ENCODE measurements at places on chromosomes 1 and 21. TPM values are rescaled to one million over a fixed set of nuclear protein-coding genes. Genes with fewer than 3 reads are reported as not detected.
A peak's percentile ranks its signal among the peaks of the same experiment; 100 is the strongest.

The FAM229A gene
- 12.2 TPM for total RNA-seq

DNA sequence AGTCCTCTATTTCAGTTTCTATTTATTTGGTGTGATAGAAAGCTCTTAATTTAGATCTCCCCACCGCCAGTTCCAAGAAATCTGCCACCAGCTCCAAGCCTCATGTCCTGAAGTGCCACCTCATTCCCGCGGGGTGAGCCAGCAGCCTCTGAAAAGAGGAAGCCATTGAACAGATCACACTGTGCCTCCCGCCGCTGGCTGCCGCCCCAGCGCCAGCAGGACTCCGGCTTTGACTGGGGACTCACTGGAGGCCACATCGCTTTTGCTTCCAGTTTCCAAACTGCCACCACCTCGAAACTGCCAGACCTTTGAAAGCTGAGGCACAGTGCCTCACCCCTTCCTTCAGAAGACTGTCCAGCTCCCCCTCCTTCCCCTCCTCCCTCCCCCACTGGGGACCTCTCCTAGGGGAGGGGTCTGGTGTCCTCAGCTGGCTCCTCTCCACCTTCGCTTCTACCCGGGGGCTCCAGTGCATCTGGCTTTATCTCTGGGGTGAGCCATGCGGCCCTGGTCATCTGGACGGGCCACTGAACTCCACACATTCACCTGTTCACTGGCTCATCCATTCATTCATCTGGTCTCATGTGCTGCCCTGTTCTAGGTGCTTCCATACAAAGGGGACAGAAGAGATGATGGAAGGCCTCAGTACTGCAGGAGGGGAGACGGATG, 58.9 kb downstream of the VPS26C start:
- peak; percentile 51 for DNase-seq

DNA sequence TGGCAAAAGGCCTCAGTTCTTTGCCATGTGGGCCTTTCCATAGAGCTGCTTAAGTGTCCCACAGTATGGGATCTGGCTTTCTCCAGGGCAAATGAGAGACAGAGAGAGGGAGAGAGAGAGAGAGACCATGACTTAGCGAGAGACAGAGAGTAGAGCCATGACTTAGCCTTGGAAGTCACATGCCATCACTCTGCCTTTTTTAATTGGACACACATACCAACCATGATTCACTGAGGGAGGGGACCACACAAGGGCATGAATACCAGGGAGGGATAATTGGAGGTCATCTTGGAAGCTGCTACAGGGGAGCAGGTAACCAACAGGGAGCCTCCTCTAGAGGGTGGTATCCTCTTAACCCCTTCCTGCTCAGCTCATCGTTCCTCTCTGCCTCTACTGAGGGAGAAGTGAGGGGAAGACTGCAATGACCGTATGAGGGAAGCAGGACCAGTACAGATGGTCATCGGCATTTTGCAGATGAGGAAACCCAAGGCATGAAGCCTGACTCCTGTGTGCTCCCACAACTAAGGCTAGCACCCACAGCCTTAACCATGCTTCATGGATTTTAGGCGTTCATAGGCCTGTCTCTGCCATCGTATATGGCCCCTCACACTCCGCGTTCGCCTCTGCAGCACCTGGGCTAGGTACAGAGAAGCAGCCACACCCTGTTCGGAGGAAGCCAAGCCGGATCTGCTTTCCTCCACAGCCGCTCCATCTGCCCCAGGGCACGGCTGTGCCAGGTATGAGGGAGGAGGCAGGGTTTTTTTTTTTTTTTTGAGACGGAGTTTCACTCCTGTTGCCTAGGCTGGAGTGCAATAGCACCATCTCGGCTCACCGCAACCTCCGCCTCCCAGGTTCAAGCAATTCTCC, 38.6 kb downstream of the MEF2D start:
- no peak for DNase-seq

DNA sequence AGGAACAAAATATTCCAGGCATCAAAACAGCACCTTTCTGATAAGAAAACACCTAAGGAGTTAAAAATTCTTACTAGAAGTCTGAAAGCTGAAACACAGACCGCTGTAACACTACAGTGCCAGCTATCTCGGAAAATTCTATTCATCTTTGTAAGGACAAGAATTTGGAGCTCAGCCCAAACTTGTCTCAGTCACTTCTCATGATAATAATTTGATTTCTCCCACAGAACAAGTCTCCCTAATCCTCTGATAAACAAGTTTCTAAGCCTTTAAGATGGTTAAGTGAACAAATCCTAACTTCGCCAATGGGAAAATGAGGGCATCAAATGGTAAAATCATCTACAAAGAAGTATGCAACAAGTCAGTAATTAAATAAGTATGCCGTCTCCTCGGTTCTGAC, 59.9 kb downstream of the SIPA1L2 start:
- DNase-seq: no peak

The ALG14 gene
- not detected for total RNA-seq
